ENCODE measurements at places on chromosomes 7 and 10.

GRCh38 chr10:112442063-112442462 lies 4.7 kb downstream of the ZDHHC6 start:
- DNase-seq: no peak

GRCh38 chr7:47572939-47573757 lies 8.8 kb downstream of the TNS3 start:
- no peak for DNase-seq

GRCh38 chr10:119161680-119162451 lies 3.6 kb downstream of the SFXN4 start:
- no peak for DNase-seq

- no peak for DNase-seq
These were observed 268.6 kb upstream of the TCERG1L start for GRCh38 chr10:131580076-131580652.

GRCh38 chr10:132905661-132906060 lies 36.7 kb downstream of the CFAP46 start:
- DNase-seq: no peak

GRCh38 chr7:77538281-77539212 lies 1.5 kb downstream of the PTPN12 start:
- DNase-seq: peak; percentile 79

DNA sequence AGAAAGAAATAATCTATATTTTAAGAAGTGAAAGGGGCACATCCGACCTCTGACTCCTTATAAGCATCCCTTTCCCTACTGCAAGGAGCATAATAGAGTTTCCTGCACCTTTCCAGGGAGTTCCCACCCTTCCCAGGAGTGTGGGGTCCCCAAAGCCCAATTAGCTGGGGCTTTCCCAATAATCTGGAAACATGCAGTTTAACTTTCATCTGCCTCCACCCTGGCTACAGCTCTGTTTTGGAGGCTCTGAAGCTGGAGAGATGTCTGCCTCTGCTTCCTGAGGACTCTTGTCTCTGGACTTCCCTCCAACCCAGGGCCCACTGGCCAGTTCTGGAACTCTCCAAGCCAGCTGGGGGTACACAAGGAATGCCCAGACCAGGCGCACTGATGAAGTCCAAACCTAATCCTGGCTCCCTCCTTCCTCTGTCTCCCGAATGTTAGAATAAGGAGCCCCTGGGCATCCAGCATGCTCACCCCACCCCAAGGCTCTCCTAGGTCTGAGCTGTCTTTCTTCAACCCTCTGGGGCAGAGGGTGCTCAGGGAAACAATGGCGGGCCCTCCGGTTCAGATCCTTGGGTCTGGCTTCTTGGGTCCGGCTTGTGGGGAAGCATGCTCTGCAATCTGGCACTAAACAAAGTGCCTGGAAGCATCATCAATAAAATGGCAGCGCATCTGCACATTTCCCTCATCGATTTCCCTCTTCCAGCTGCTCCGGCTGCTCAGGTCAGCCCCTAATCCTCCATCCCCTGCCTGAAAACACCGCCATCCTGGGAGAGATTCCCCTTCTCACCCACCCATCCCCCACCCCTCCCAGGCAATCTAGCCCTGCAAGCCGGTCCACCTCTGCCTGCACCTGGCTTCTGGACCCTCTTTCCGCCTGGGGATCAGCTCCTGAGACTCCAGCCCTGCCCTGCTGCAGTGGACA lies 13.3 kb downstream of the HOXA4 start:
- DNase-seq: no peak

DNA sequence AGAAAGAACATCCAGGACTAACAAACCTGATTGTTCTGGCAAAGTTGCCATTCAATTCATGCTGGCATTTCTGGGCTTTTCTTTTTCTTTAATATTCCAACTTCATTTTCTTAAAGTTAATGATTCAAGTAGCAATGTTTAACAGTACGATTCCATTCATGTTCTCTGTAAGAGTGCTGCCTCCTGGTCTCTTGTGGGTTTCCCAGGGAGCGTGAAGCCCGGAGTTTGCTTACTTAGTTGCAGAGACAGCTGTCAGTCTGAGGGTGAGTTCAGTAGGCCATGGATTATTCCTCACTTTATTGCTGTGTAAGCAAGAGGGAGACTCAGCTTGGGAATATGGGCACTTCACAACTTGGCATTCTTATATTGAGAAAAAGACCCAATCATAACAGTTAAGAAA lies 142.2 kb downstream of the TWIST1 start:
- DNase-seq: no peak

GRCh38 chr10:104339469-104340110 lies 1.3 kb upstream of the ITPRIP start:
- no peak for DNase-seq

DNA sequence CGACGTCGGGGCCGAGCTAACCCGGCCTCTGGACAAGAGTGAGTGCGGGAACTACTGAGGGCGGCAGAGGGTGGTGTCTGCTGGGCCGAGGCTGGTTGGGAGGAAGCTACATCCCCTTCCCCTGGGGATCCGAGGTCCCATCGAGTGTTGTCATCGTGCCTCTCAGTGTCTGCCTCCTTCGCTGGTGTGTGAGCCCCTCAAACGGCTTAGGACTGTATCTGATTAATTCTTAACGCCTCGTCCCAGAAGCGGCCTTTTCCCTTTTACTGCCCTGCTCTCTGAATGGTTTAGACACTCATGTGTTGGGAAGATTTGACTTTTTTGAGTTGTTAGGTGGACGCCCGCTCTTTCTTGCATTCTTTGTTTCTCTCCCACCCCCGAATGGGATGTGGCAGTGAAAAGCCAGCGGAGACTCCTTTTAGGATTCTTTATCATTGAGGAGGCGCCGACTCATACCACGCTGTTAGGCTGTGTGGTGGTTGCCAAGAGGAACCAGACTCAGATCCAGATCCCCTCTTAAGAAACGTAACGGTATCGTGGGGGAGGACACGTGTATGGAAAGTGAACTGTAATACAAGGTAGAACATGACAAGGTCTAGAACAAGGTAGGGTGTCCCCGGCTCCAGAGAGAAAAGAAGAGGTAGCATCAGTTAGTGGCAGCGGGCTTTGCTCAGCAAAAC lies 631 bp downstream of the SUPV3L1 start:
- no peak for DNase-seq

- DNase-seq: no peak
These were observed 327.1 kb downstream of the GLRX3 start for GRCh38 chr10:130463104-130463875.

- peak; percentile 40 for DNase-seq
These were observed 295.9 kb downstream of the TNS3 start for GRCh38 chr7:47285860-47286491.

GRCh38 chr10:14179251-14179650 lies 151.5 kb downstream of the FRMD4A start:
- no peak for DNase-seq

DNA sequence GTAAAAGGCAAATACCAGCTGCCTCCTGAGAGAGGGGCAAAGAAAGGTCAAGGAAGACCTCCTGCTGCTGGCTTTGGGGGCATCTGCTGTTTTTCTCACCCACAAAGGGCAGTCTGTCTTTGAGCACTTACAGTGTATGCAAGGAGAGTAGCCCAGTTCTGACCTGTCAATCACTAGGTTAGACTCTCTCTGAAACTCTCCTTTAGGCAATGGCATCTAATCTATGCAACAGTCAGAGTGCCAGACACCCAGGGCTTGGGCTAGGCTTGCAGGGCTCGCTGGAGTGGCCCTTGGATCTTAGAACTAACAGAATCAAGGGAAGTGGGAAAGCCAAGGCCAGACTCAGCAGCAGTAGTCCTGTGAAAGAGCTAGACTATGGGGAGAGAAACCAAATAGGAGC lies 522.9 kb downstream of the NRG3 start:
- DNase-seq: peak; percentile 28

GRCh38 chr10:23367896-23368595 lies 23.4 kb upstream of the C10orf67 start:
- DNase-seq: no peak

- DNase-seq: no peak
These were observed 21.8 kb upstream of the EIF5AL1 start for GRCh38 chr10:79490400-79491142.

- no peak for DNase-seq
These were observed 69.0 kb upstream of the FAM180A start for GRCh38 chr7:135817583-135817982.

DNA sequence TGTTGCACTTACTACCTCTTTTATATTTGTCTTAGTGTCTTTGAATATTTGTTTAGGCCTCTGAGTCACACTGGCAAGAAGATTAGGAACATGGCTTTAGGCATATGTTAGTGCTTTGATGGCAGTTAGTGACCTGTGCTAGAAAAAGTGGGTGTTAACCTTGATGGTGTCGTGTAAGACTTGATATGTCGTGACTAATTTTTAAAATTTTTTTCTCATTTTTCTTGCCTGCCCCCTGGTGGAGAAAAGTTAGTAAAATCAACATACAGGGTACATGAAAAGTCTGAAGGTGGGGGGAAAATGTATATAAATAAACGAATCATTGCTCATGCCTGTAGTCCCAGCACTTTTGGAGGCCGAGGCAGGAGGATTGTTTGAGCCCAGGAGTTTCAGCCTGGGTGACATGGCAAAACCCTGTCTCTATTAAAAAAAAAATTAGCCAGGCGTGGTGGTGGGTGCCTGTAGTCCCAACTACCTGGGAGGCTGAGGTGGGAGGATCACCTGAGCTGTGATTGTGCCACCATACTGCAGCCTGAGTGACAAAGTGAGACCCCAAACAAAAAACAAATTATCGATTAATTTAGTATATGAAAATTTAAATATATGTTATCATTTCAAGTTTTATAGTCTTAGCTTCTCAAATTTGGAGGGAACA lies 44.6 kb downstream of the TAX1BP1 start:
- peak; percentile 15 for DNase-seq

DNA sequence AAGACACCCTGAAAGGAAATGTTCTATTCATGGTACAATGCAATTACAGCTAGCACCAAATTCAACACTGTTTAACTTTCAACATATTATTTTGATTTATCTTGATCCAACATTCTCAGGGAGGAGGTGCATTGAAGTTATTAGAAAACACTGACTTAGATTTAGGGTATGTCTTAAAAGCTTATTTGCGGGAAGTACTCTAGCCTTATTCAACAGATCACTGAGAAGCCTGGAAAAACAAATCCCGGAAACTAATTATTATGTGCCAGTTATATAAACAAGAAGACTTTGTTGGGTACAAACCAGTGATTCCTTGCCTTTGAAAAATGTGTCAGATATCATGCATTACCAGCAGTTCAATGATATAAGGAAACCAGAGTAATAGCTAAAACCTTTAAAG lies 160.1 kb downstream of the CFTR start:
- DNase-seq: no peak

GRCh38 chr7:3146571-3147226 lies 103.0 kb upstream of the CARD11 start:
- no peak for DNase-seq

GRCh38 chr7:108492742-108493141 lies 33.2 kb downstream of the PNPLA8 start:
- no peak for DNase-seq

- no peak for DNase-seq
These were observed 202.4 kb upstream of the HPS1 start for GRCh38 chr10:98649170-98649569.

GRCh38 chr7:5342631-5343030 lies 59.9 kb downstream of the SLC29A4 start:
- no peak for DNase-seq

- DNase-seq: no peak
These were observed 60.6 kb upstream of the VKORC1L1 start for GRCh38 chr7:65812281-65812680.

- DNase-seq: peak; percentile 65
These were observed 180.3 kb upstream of the GRB10 start for GRCh38 chr7:50962962-50963374.

- DNase-seq: no peak
These were observed 2.5 kb downstream of the SNCG start for GRCh38 chr10:86960863-86961434.

GRCh38 chr10:79067241-79068202 lies 1.2 kb upstream of the ZMIZ1 start:
- peak; percentile 92 for DNase-seq

GRCh38 chr10:127024685-127025435 lies 119.6 kb downstream of the DOCK1 start:
- no peak for DNase-seq

GRCh38 chr7:7157887-7158271 lies 24.5 kb upstream of the C1GALT1 start:
- DNase-seq: no peak

DNA sequence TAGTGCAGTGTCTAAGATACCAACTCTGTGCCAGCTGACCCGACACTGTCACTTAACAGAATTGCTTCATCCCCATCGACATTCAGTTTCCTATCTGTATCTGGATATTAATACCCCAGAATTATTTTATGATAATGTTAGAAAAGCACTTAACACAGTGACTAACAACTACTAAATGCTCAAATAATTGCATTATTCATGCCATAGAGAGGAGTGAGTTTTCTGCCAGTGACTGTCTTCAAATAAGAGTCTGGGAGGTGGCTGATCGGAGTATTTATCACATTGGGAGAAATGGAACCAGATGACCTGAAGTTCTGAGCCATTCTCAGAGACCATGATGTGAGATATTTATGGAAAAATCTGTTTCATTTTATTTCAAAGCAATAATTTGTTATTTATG lies 65.7 kb downstream of the NHLRC2 start:
- no peak for DNase-seq

DNA sequence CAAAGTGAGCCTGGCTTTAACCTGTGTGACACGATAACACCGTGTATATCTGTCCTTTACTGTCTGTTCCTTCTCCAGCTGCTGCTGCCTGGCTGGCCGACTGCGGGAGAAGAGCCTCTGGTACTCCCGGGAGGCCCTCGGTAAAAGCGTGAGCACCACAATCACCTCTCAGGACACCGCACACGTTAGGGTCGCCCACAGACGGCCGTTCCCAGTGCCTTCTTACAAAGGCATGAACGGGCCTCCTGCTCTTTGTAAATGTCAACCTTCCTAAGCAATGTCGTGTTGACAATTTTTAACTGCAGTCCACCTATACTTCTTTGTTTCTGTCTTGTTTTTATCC lies 177.6 kb downstream of the DIP2C start:
- no peak for DNase-seq

- DNase-seq: no peak
These were observed 67.7 kb downstream of the TRIM24 start for GRCh38 chr7:138527746-138528223.

DNA sequence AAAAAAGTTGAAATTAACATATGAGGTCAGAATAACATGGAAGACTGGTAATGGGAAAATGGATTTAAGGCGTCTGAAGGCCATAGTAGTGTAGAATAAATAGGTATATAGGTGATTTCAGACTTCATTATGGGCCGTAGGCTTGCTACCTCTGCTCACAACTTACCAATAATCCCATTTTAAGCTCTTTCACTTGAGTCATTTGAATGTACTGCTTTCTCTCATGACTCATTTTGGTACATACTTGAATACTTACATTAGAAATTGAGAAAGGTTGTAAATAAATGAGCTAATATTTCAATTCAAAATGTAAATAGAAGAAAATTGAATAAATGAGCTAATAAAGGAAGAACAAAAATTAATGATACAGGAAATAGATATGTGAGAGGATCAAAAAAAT lies 42.2 kb upstream of the NEUROD6 start:
- DNase-seq: no peak

- no peak for DNase-seq
These were observed 171.5 kb upstream of the ADCY1 start for GRCh38 chr7:45402480-45403218.

- no peak for DNase-seq
These were observed 45.8 kb downstream of the FKBP6 start for GRCh38 chr7:73373741-73374140.

GRCh38 chr7:2785071-2785500 lies 59.0 kb downstream of the GNA12 start:
- no peak for DNase-seq

All from BE2C (cell line).